ENCODE measurements at places on chromosomes 1 and 21.

DNA sequence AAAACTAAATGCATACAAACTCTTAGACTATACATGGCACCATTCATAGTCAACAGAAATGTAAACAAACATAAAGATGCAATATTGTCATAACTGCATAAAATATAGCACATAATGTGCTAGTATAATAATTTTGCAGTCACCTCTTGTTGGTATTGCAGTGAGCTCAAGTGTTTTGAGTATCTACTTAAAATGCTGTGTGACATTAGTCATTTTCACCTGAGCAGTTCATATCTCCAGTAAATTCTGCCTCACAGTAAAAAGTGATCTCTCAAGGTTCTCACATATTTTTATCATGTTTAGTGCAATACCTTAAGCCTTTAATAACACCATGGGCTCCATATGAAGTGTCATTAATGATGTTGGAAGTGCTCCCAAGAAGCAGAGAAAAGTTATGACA, 29.6 kb upstream of the FMO2 start:
- no peak for DNase-seq

- DNase-seq, result no peak
Observed at GRCh38 chr21:34883491-34884271, 165.4 kb downstream of the RUNX1 start.

- DNase-seq, result no peak
Observed at GRCh38 chr1:51303315-51303714, 27.0 kb downstream of the TTC39A start.

DNA sequence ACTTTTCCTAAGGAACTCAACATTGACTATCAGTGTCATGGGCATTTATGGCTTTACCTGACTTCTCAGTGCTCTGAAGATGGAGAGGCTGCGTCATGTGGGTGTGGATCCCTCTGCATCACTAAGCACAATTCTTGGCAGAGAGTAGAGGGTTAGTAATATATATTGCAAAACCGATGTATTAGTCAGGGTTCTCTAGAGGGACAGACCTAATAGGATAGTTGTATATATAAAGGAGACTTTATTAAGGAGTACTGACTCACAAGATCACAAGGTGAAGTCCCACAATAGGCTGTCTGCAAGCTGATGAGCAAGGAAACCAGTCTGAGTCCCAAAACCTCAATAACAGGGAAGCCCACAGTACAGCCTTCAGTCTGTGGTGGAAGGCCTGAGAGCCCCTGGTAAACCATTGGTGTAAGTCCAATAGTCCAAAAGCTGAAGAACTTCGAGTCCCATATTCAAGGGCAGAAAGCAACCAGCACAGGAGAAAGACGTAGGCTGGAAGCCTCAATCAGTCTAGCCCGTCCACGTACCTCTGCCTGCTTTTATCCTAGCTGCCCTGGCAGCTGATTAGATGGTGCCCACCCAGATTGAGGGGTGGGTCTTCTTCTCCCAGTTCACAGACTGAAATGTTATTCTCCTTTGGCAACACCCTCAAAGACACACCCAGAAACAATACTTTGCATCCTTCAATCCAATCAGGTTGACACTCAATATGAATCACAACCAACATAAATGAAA, 159.7 kb upstream of the NRIP1 start:
- DNase-seq, result peak; percentile 43

DNA sequence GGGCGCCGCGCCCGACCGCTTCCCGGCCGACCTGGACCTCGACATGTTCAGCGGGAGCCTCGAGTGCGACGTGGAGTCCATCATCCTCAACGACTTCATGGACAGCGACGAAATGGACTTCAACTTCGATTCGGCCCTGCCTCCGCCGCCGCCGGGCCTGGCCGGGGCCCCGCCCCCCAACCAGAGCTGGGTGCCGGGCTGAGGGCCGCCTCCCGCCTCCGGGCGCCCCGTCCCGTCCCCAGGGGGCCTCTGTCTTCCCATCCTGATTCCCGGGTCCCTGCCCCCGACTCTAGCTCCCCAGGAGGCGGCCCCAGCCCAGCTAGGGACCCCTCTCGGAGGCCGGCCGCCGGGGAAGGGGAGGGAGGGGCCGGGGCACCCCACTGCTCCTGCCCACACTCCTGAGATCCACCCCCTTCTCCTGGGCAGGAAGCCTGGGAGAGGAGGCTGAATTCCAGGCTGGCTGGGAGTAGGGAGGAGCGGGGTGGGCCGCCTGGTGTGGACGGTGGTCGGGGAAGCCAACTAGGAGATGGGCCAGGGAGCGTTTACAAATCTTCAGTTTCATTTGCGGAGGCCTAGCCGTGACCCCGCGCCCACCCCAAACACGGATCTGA, 21.4 kb downstream of the FOXO6 start:
- no peak for DNase-seq

DNA sequence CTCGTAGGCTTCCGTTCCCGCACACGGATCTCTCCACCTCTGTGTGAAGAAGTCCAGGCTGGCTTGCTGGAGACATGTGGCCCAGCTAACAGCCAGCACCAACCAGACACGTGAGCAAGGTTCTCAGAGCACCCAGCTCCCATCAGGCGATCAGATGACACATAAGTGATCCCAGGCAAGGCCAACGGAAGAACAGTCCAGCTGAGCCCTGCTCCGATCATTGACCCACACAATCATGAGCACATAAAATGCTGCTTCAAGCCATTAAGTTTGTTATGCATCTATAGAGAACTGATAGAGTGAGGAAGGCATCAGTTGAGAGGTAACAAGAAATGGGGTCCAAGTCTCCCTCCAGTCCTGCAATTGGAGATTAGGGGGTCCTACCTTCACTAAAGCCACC, 15.4 kb downstream of the C1orf198 start:
- DNase-seq, result no peak

- DNase-seq, result no peak
Observed at GRCh38 chr21:44466351-44466954, 11.1 kb downstream of the LRRC3 start.

All from CD4-positive, alpha-beta T cell treated with Interleukin-15 for 1 hour (primary cell).